ENCODE measurements at places on chromosomes 11 and 22.

DNA sequence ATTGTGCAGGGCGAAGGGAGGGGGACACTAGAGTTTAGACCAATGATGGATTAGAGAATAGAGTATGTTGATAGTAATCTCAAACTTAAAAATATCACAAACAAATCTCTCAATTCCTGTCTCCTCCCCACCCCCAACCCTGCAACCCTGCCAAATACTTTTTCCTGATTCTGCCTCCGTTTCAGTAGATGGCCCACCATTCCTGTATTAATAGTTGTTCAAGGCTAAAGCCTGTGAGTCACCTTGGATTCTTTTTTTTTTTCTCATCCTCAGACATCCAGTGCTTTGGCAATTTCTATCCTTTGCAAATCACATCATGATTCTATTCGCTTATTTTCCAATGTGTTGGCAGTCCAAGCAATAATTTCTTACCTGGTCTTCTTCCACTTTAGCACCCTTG is 207.9 kb downstream of the DYNC2H1 start:
- DNase-seq, result no peak

- DNase-seq, result no peak
These were observed 18.2 kb downstream of the PAK1 start for GRCh38 chr11:77455740-77456139.

- no peak for DNase-seq
These were observed 153.8 kb upstream of the E2F8 start for GRCh38 chr11:19394525-19395016.

DNA sequence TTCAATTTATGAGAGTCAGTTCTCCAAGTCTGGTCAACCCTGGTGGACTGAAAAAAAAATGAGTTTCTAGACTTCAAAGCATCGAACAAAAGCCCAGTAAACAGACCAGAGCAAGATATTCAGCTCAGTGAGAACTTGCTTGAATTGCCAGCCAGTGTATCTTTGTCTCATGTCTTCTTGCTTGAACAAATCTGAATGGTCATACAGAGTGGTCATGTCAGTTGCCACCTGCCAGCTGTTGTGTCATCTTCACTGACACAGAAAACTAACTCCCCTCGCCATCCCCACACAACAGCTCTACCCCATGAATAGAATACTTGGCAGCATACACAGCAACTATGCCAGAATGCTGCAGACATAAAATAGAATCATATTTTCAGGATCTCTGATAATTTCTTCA is 27.5 kb upstream of the CALCB start:
- no peak for DNase-seq

GRCh38 chr11:128300785-128301184 is 286.6 kb downstream of the ETS1 start:
- no peak for DNase-seq

DNA sequence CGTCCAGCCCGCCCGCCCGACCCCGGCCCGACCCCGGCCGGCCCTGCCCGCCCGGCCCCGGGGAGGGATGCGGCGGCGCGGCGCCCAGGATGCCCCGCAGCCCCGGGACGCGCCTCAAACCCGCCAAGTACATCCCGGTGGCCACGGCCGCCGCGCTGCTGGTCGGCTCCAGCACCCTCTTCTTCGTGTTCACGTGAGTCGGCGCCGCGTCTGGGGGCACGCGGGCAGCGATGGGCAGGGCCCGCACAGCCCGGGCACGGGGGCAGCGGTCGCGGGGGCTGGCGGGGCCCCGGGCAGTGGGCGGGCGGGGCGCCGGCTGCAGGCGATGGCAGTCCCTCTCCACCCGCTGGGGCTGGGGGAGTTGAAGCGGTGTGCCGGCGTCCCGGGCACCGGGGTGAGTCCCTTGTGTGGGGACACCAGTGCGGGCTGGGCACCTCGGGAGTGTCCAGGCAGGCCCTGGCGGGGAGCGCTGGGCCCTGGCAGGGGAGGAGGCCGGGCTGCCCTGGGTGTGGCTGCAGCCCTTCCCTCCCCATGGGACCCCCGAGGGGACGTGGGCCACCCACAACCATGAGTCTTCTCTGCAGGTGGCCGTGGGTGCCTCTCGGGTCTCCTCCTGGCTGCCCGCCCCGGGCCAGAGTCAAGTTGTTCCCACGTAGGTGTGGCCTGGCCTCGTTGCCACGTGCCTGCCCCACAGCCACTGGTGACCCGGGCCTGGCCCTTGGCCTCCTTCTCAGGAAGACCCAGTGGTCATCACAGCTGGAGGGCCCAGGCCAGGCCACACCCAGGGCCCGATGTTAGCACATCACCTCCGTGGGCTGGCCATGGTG is 468 bp downstream of the ZDHHC8 start:
- peak; percentile 45 for DNase-seq

- DNase-seq, result no peak
These were observed 46.1 kb upstream of the PRDM11 start for GRCh38 chr11:45100339-45100738.

GRCh38 chr11:61541598-61541997 is 33.0 kb downstream of the LRRC10B start:
- no peak for DNase-seq

- DNase-seq, result no peak
These were observed 6.5 kb downstream of the SF1 start for GRCh38 chr11:64771861-64772260.

DNA sequence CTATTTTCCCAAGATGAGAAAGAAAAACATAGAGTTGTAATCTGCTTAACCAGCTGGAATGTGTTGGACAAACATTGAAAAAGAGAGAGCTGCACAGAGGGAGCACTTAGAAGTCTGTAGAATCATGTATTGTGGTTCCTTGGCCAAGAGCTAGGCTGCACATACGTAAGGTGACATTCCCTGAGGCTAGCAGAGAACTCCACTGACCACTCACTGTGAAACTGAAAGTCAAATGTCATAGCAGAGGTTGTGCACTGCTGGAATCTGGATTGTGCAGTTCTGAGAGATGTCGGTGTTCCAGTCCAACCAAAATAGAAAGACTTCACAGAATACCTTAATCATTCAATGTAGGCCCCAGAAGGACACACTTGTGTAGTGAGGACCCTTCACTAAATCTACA is 772.8 kb upstream of the RAG2 start:
- DNase-seq, result no peak

DNA sequence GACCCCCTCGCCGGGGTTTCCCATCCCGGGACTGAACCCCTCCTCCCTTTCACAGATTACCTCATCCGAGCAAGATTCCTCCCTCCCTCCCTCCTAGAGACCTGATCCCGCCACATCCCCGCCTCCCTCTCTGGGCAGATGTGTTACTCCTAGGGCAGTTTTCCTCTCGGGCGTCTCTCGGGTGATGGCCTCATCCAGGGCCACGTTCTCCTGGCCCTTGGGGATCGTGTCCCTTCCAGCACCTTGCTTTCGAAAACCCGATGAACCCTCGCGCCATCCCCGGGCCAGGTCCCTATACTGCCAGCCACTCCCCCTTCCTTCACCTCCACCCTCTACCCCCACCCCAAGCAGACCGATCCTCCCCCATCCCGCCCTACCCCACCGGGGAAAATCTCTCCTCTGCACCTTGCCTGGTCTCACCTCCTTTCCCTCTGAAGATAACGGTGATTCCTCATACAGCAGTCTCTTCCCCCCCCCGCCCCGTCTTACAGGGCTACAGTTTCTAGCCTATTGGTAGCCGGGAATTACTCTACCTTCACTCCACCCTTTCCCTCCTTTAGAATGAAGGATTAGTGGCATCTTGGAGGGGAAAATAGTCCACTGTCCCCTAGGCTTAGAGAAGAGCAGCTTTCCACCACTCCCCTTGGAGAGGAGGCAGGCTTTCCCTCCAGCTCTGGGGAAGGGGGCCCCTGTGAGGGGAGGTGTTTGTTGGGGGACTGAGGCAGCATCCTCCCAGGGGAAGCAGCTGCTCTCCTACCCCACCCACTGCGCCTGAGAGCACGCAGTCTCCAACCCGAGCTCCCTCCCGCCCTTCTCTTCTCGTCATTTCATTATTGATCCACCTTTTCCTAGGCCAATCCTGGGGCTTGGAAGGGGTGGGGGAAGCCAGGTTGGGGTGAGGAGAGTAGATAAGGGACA is 1.2 kb downstream of the KMT2A start:
- no peak for DNase-seq

DNA sequence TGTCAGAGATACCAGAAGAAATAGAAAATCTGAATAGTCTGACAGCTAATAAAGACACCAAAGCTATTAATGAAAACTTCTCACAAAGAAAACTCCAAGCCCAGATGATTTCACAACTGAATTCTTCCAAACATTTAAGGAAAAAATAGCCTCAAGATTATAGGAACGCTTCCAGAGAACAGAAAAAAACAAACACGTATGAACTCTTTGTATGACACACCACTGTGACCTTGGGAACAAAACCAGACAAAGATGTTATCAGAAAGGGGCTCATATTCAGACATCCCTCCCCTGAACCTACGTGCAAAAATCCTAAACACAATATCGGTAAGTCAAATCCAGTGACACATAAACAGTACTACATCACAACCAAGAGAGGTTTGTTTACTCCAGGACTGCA is 23.5 kb downstream of the CERK start:
- no peak for DNase-seq

DNA sequence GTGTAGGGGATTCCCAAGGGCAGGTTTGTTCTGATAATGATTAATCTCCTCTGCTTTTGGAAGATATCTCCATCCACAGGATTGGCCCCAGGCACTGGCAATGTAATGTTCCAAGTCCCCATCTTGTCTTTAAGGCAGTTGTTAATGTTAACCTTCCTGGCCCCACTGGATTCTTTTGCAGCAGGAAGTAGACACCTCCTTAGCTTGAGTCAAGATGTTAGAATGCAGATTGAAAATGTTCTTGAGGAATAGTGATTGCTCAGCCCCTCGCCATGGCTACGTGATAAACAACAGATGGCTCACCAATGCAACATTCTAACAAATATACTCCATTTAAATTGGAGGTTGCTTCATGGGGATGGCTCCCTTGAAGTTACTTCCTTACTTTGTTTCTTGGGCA is 7.3 kb downstream of the HEPHL1 start:
- no peak for DNase-seq

- DNase-seq, result no peak
These were observed 581.7 kb upstream of the ARHGAP42 start for GRCh38 chr11:100105255-100105981.

- DNase-seq, result no peak
These were observed 161.0 kb upstream of the SORL1-AS1 start for GRCh38 chr11:121613724-121614123.

DNA sequence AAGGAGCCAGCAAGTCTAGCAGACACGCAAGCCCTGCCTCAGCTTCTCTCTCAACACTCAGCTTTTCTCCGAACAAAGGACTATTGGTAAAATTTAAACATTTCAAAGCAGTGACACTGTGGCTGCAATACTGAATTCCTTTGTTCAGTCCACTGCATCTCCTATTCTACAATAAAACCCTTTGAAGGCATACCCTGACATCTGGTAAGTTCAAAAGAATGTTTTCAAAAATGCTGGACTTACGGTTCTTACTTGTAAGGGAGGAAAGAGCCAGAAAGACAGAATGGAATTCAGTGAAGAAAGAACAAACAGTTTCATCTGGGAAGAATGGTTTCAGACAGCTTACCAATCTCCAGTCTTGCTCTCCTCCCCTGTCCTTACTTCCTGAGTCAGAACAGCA is 12.7 kb upstream of the OR8K1 start:
- no peak for DNase-seq

DNA sequence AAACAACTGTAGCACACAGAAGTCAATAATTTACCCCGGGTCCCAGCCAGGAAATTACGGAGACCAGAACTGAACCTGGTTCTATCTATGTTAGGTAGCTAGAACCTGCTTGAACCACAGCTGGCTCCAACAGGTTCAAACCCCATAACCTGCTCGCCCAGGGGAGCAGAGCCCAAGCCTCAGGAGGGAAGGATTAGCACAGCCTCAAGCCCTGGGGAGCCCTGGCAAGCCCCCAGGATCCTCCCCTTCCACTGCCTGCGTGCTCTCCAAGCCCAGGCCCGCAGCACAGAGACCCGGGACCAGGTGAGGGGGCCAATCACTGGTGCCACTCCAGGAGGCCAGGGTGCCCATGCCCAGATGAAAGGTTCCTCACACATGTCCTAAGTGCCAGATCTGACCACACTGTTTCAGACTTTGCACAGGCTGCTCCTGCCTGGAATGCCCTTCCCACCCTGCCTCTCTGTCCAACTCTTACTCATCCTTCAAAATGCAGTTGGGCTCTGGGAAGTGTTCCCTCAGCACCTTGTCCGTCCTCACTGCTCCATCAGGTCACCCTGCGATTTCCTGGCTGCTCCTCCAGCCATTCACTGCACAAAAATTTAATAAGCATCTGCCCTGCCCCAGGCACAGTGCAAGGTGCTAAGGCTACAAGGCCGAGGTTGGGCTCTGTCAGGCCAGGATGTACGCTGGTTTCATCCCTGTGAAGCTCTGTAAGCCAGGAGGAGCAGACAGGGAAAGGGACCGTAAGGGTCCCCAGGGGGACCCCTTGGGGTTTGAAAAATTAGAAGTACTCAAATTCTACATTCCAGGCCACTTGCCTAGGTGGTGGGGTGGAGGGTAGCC is 32.2 kb downstream of the ARRB1 start:
- DNase-seq, result no peak

- no peak for DNase-seq
These were observed 27.7 kb downstream of the FAM227A start for GRCh38 chr22:38628444-38628843.

DNA sequence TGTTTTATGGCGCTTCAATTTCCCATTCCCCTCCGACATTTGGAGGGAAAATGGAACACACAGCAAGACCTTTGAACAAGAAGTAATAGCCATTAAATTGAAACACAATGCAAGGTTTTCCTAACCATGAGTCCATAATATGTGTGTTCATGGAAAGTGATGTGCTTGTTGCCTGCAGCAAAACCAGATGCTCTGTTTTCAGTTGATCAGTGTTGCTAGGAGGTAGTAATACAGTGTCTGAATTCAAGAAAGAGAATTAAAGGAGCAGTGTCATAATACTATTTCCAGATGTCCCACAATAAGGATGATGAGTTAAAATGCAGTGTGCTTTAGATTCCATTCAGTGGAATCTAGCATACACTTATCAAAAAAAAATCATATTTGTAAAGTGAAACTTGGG is 637.4 kb upstream of the API5 start:
- no peak for DNase-seq

- DNase-seq, result no peak
These were observed 49.9 kb upstream of the MICAL2 start for GRCh38 chr11:12060385-12060985.

DNA sequence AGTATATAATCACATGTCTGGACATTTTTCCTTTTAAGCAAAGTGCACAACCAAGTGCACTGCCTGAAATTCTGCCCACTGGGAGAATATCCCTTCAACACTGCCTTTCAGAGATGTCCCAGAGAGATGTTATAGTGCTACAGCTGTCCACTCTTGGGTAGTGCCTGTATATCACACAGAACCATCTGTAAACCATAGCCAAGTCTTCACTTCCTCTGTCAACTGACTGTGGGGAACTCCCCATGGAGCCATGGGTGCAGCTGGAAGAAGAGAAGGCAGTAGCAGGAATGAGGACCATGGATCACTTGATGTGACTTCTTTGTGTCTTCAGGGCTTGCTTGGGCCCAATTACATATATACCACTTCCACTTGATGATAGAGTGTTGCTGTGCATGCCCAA is 44.6 kb upstream of the LIN7C start:
- no peak for DNase-seq

- DNase-seq, result peak; percentile 70
These were observed 20.8 kb upstream of the TXNRD2 start for GRCh38 chr22:19962246-19962908.

Measured in GM19239 (cell line).